ENCODE measurements at places on chromosomes 3 and 15. TPM values are rescaled to one million over a fixed set of nuclear protein-coding genes. Genes with fewer than 3 reads are reported as not detected.

PLA2G4F gene
- 66.9 TPM for total RNA-seq

- no peak for DNase-seq
These were observed 13.3 kb upstream of the SSUH2 start for GRCh38 chr3:8657804-8658305.

ZNF662 gene
- total RNA-seq = 6.7 TPM

DNA sequence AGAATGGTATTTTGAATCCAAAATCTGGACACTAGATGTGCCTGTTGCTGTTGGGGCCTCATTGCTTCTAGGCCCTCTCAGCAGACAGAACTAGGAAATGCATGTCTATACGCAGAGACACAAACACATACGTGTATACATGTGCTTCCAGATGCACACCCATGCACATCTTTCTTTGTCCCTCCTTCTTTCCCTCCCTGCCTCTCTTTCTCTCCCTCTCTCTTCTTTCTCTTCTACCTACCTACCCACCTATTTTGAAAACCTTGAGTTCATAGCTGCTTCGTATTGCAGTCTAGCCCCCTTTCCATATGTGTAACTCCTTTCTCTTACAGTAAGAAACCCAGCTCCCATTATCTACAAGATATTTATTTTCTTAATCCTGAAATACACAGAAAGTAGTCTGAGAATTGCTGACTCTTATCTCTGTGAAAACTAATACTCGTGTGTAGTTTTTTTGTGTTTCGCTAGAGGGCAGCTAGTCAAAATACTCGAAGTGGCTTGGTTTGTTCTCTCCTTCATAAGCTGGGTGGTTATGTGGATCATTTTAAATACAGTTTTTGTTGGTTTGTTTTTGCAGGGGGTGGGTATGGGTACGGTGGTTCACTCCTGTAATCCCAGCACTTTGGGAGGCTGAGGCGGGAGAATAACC is 18.5 kb downstream of the RPL32 start:
- DNase-seq = no peak

CKMT1B gene
- 213 TPM for total RNA-seq

DNA sequence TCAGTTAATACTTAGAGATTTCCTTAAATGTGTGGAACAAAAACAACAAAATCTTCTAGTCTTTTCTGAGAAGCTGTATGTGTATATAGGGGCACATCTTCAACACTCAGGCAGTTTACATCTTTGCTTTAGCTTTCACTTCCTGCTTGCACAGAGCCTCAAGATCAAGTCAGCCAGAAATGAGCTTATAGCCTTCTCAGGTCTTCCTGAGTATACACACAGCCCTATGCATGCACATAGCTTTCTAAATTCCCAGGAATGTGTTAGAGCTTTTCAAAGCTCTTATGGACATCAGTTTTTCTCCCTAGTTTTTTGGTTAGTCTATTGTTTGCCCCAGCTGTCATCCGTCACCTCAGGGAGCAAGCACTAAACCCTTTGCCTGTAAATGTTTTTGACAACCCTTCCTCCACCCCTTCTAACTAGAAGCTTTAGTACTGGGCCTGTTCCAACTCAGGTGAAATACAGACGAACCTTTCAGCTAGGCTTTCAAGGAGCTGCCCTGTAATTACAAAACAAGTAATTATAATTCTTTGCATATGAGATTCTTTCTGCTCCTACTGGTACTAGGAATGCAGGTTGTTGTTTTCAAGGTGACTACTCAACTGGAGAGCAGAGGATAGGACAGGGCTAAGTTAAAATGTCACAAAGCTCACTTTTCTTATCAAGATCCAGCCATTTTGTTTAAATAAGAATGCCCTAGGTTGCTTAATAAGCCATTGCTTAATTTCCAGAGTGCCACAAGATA is 22.6 kb upstream of the MTMR10 start:
- no peak for DNase-seq

- DNase-seq = no peak
These were observed 4.4 kb downstream of the TMEM45A start for GRCh38 chr3:100496711-100497261.

EDEM1 gene
- total RNA-seq = 30.3 TPM

SHC4 gene
- 3.6 TPM for total RNA-seq

- DNase-seq = no peak
These were observed 7.1 kb downstream of the RMDN3 start for GRCh38 chr15:40747685-40748631.

DNA sequence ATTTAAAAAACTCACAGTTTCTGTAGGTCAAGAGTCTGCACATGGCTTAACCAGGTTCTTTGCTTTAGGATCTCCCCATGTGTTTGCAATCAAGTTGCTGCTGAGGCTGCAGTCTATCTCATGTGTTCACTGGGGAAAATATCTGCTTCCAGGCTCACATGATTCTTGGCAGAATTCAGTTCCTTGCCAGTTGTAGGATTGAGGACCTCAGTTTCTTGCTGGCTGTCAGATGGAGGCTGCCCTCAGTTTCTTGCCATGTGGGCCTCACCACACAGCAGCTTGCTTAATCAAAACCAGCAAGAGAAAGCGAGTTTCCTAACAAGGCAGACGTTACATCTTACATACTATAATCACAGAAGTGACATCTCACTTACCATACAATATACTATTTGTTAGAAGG is 10.0 kb upstream of the TBC1D5 start:
- DNase-seq = no peak

AHSG gene
- not detected for total RNA-seq

DNA sequence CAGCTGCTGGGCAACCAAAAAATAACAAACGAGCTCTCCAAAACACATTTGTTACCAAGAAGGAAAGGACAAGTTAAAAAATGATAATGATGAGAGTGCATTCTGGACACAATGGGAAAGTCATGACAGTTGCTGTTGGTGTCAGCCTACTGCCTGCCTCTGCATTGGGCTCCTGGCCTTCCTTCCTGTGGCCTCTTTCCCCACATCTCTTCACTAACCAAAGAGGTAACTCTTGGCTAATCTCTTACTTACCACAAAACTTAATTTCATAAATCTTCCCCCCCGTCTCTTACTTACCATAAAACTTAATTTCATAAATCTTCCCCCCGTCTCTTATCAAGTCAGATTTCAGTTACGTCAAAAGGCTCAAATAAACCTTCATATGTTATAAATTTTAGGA is 58.6 kb downstream of the AGTR1 start:
- no peak for DNase-seq

DNA sequence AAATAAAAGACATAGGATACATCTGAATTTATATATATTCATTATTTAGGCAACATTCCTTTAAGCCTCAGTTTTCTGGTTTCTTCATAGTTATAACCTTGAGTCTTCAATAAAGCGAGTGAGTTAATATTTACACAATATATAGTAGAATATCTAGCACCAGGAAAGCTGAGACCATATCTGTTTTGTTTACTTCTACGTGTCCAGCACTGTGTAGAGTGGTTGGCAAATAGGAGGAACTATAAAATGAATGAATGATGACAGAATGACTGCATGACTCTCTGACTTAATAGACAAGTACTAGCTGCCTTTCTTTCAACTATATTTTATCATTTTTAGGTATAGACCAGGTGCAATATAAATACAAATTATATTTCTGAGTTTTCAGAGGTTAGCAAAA is 197.8 kb upstream of the RBMS3 start:
- DNase-seq = no peak

DNA sequence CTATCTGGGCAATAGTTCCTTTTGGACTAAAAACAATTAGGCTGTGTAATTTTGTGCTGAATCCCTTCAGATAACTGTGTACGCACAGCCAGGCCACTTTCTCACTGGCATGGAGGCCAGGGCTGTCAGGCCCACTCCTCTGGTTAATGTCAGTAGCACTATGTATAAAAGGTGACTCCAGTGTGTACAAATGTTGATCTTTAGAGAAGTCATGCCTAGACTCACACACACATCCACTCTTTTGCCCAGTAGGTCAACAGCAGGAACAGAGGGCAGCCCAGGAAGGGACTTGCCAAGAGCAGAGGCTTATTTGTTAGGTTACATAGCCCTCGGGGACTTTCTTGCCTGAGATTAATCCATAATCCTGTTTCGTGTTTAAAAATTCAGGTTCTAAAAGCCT is 416.6 kb upstream of the WNT5A start:
- DNase-seq = no peak

DNA sequence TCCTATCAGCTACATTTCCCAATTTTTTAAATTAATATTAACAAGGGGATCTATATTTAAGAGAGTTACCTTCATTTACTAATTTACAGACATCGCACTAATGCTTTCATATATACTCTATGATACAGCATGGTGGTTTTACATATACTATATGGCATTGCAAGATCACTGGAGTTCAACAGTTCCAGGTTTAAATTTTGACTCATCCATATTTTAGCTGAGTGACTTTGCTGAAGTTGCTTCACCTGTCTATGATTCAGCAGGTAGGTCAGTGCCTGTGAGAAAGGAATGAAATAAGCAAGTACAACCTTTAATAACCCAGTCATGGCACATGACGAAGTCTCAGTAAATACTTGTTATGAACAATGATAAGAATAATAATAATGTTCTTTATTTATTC is 211.1 kb downstream of the P3H2 start:
- DNase-seq = no peak

DNA sequence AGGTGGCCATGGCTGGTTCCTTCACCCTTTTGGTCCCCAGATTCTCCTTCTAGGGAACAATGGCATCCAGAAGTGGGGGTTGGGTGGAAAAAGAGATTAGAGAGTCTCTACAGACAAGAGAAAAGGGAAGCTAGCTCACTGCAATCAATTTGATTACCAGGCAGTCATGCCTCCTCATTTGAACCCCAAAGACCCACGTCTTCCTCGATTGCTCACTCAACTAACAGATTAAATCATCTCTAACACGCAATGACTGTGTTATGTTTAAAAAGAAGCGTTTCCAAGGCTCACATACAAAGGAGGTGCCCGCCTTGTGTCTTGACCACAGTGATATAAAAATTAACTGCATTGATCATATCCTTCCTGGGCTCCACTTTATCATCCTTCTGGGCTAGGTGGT is 57.6 kb downstream of the BHLHE40 start:
- DNase-seq = no peak

PSMD6 gene
- 61.8 TPM for total RNA-seq

TMEM108 gene
- 0.72 TPM for total RNA-seq

GRCh38 chr15:48400086-48400485 is 68.9 kb downstream of the DUT start:
- no peak for DNase-seq

TRANK1 gene
- total RNA-seq = 78.6 TPM

GRCh38 chr3:71214797-71215196 is 368.7 kb downstream of the FOXP1 start:
- no peak for DNase-seq

GNAT1 gene
- total RNA-seq = not detected

- no peak for DNase-seq
These were observed 60.5 kb upstream of the SEC22A start for GRCh38 chr3:123141276-123141675.

AEN gene
- total RNA-seq = 13.3 TPM

DNA sequence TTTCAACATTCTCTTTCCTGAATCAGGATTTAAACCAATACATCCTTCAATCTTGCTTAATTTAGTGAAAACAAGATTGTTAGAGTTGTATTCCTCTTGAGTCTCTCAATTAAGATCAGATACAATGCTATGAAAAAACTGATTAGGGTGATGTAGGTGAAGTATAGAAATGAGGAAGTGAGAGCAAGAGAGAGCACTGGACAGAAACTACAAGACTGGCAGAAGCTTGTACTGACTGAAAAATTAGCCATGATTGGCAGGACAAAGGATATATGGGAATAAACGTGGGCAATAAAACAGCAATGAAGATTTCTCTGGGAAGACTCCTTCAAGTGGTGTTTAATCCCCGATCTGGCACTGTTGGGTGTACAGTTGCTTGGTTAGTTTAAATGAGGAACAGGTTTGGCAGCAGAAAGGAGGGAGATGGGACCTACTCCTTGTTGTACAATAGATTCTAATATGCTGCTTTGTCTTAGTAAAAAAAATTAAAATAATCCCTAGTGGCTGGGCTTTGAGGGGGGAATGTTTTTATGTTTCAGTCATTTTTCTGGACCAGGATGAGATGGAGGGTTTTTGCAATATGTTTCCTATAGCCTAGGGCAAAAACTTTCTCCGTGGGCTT is 252.7 kb downstream of the SLC9A9 start:
- no peak for DNase-seq

- DNase-seq = no peak
These were observed 97.5 kb upstream of the TLE3 start for GRCh38 chr15:70195171-70195570.

LRRC31 gene
- total RNA-seq = 42.6 TPM

PLD1 gene
- total RNA-seq = 105 TPM

GRCh38 chr3:142852009-142852408 is 36.9 kb downstream of the PCOLCE2 start:
- no peak for DNase-seq

GRCh38 chr15:83207009-83207659 is 489 bp downstream of the HDGFL3 start:
- DNase-seq = no peak

DNA sequence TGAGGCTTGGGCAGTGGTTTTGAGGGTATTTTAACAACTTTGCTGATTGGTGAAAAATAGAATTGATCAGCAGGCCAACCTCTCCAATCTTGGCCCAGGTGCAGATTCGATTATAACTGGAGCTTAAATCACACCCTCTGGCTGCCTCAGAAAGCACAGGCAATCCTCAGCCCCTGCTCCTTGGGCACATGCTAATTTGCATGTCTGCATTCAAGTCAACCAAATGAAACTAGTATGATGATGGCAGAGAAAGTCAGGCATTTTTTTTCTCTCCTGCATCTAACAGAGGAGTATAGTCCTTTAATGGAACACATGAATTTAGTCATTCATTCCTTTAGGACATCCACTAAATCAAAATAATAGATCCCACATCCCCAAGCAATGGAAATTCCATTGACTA is 16.8 kb upstream of the NMNAT3 start:
- no peak for DNase-seq

GOLGA8S gene
- total RNA-seq = 0.38 TPM

SUCLG2 gene
- 136 TPM for total RNA-seq

C3orf85 gene
- 13.1 TPM for total RNA-seq

CDAN1 gene
- 22.5 TPM for total RNA-seq

CASR gene
- total RNA-seq = 0.36 TPM

GOLGA6L7 gene
- total RNA-seq = not detected

- no peak for DNase-seq
These were observed 24.6 kb upstream of the AP4E1 start for GRCh38 chr15:50883903-50884302.

FOXL2NB gene
- total RNA-seq = 0.17 TPM

DNA sequence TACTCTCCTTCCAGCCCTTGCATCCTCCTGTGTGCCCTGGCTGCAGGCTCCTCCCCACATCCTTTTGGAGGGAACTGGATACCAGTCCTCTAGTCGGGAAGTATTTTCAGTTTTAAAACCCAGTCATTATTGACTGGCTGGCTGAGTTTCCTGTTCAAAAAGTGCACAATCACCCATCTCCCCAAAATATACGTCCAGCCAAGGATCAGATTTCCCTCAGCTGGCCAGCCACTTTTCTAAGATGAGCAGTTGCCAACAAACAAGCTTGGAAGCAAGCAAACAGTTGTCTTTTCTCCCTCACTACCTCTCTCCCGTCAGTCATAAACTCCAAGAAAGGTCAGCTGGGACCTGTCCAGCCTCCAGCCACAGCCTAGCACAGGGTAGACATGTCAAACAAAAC is 147.7 kb upstream of the GALNT15 start:
- no peak for DNase-seq

WNT5A gene
- total RNA-seq = 5.2 TPM

GRCh38 chr15:101694261-101694660 is 30.0 kb downstream of the TARS3 start:
- no peak for DNase-seq

SLC22A13 gene
- 0.70 TPM for total RNA-seq

All from mucosa of descending colon (tissue), 3 donors.